ENCODE measurements at places on chromosomes 5 and 9. TPM values are rescaled to one million over a fixed set of nuclear protein-coding genes. Genes with fewer than 3 reads are reported as not detected.

POLR3G gene
- 25.1 TPM for total RNA-seq

GRCh38 chr9:107945493-107945892 is 455.9 kb upstream of the KLF4 start:
- no peaks in the 10 kb centered on the region for H3K27me3 ChIP-seq
- no peaks in the 10 kb centered on the region for H3K36me3 ChIP-seq
- H3K4me3 ChIP-seq = no peak overlapping the region
- no peaks in the 10 kb centered on the region for H3K4me1 ChIP-seq
- DNase-seq = no peak

- peaks cover 5% of the 10 kb centered on the region for H3K27me3 ChIP-seq
- no peak for DNase-seq
- no peaks in the 10 kb centered on the region for H3K36me3 ChIP-seq
Observed at GRCh38 chr9:110187126-110187525, 20.8 kb downstream of the C9orf152 start.

DNA sequence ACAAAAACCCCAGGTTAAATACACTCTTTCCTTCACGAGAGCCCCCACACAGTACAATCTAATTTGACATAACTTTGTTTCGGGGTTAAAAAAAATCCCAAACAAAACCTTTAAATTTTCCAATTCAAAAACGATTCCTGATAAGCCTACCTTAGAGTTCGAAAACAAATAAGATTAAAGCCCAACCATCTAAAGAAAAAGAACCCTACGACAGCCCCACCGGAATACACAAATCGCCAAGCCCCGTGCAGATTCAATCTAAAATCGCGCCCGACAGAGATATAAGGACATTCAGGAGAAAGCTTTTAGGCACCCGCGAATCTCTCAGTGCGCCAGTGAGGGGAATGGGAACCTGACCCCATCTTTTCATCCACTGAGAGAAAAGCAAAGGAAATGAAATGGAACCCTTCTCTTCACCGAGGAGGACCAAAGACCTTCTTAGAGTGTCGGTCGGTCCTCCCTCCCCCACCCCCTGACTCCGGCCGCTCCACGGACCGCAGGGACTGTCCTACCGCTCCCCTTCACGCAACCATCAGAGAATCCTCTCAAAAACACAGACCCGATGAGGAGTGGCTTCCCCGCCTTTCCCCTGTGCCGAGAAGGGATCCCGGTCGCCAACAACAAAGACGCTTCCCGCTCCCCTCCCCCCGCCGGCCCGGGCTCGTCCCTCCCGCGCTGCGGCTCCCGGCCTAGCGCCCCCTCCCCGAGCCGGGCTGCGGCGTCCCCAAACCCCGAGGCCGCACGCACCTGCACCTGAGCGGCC is 925 bp downstream of the ABHD17B start:
- peaks cover 51% of the 10 kb centered on the region for H3K4me1 ChIP-seq
- DNase-seq = peak; percentile 84
- H3K36me3 ChIP-seq = peaks cover 17% of the 10 kb centered on the region
- peak overlapping the region; percentile 91 for H3K27ac ChIP-seq
- peak overlapping the region; percentile 100 for H3K4me3 ChIP-seq

GRCh38 chr5:79575996-79576395 is 36.2 kb upstream of the TENT2 start:
- peaks cover 3% of the 10 kb centered on the region for H3K4me1 ChIP-seq
- H3K4me3 ChIP-seq = no peak overlapping the region
- no peak overlapping the region for H3K27ac ChIP-seq
- no peak for DNase-seq

RETREG1 gene
- total RNA-seq = 21.5 TPM

GRCh38 chr5:142826741-142827492 is 56.7 kb downstream of the ARHGAP26 start:
- peaks cover 64% of the 10 kb centered on the region for H3K4me1 ChIP-seq
- H3K27ac ChIP-seq = peak overlapping the region; percentile 77
- peak; percentile 66 for DNase-seq

- no peak for DNase-seq
- H3K4me3 ChIP-seq = no peak overlapping the region
- H3K4me1 ChIP-seq = peaks cover 5% of the 10 kb centered on the region
- no peak overlapping the region for H3K27ac ChIP-seq
- no peaks in the 10 kb centered on the region for H3K27me3 ChIP-seq
- H3K36me3 ChIP-seq = no peaks in the 10 kb centered on the region
Observed at GRCh38 chr9:133707763-133708245, 30.3 kb downstream of the SARDH start.

CATSPER3 gene
- 0.64 TPM for total RNA-seq

GRCh38 chr9:2568689-2569088 is 52.9 kb upstream of the VLDLR start:
- no peak overlapping the region for H3K27ac ChIP-seq
- peaks cover 2% of the 10 kb centered on the region for H3K27me3 ChIP-seq
- no peak overlapping the region for H3K4me3 ChIP-seq
- no peak for DNase-seq
